ENCODE measurements at places on chromosomes 7 and 10.

DNA sequence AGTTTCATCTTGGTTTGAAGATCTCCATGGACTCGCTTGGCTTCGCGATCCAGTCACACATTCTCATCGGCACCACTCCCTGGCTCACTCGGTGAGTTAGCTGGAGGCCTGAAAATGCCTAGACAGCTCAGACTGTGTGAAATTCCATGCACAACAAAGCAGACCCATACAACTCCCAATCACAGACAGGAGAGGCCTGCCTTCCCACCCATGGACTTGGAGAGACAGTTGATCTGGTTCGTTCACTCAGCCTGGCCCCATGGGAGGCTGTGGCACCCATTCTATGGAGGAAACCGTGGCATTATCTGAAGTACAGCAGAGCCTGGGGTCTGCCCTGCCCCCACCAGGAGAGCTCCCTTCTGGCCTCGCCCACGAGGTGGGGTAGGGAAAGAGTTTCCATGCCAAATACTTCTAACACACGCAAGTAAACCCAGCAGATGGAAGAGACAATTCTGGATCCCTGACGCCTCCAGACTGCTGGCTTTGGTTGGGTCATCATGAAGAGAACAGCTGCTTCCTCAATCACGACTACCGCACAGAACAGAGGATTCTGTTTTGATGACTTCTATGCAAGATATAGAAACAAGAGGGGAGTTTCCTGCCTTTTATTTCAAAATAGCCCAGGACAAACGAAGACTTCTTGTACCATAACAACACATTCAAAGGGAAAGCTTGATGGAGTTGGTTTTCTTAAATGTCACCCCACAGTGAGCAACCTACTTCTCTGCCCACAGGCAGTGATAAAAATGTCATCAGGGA is 15.9 kb downstream of the FAM53B start:
- DNase-seq: no peak

DNA sequence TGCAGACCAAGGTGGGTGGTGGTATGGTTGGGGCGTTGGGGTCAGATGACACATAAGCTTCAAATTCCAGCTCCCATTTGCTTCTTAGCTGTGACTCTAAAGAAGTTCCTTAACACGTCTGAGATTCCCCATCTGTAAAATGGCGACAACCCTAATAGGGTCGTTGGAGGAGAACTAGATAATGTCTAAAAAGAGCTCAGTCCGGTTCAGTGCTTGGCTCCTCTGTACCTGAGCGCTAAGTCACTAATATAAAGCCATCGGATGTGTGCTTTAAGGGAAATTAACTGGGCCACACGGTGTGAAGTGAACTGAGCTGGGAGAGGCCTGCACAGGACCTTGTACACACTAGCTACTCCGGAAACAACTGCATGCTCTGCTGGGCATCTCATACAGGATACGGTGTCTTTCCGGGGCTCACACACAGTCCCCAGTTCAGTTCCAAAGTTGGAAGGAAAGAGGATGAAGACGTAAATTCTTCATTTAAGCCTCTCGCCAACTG is 476 bp upstream of the ZFYVE27 start:
- no peak for DNase-seq

DNA sequence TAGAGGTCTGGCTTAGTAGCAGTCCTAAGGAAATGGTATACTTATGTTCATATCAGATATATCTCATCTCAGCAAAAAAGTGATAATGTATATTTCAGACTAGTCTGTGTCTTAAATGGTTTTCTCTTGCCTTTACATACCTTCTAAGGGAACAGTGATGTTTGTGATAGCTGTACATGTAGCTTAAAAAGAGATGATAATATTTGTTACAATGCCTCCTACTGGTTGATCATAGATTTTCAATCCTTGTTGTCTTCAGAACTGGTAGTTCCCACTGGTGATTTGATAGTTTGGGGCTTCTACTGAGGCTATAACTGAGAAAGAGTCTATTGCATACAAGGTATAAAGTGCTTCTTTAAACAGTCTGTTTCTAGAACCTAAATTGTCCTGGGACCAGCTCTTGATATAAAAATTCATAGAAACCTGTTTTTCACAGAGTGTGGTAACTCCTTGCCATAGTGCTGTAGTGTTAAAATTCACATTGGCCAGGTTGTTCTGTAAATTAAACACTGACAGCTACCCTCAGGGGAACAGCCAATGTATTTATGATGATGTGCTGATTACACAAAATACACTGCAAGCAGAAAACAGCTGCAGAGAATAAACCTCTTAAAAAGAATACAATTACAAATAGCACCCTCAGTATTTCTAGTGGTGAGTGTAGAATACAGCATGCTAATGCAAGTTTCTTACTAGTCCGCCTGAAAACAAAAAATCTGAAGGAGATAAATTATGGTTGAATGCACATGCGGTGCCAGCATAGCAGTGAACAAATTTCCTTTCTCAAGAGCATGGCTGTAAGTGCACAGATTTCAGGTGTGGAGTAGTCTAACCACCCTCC is 90.3 kb downstream of the BTRC start:
- no peak for DNase-seq

DNA sequence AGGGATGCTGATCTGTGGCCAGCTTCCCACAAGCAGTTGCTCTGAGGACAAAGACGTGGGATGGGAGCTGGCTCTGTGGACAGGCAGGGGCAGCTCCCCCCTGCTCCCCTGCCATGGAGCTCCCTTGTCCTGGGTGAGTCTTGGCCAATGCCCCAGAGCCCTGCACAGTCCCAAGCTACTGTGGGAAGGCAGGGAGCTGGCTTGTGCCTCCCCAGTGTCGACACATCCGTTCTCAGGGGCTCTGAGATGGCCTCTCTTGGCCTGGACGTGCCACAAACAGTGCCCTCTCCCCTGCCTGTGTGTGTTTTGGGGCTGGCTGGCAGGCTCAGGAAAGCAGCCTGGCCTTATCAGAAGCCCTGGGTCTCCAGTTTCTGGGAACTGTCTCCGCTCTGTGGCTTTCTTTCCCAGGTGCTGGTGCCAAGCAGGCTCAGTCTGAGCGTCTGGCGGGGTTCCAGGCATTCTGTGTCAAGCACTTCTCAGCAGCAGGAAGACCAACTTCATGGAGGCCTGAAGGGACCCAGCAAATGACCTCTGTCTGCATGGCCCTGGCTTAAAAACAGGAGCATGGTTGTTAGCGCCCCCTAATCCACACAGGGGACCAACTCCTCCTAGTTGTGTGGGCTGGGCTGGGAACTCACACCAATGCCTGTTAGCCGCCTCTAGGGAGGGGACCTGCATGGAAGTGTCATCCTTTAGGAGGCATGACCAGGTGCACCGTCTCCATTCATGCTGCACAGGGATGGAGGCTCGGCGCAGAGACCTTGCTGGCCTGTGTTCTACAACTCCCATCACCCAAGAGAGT is 375.2 kb downstream of the RPS24 start:
- no peak for DNase-seq

DNA sequence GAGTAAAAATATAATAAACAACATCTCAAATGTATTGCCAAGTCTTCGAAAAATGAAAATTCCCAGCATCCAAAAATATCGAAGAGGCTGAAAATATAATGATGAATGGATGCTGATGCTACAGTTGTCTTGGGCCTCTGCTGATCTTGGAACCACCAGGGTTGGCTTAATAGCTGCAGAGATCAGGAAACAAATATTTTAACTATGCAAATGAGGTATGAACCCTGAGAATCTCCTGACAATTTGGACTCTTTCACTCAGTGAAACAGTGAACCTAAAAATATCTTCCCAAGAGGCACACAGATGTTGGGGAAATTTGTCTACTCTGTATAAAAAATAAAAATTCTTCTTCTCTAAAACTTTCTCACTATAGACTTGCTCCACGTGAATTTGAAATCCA is 97.7 kb upstream of the EGFR start:
- no peak for DNase-seq

DNA sequence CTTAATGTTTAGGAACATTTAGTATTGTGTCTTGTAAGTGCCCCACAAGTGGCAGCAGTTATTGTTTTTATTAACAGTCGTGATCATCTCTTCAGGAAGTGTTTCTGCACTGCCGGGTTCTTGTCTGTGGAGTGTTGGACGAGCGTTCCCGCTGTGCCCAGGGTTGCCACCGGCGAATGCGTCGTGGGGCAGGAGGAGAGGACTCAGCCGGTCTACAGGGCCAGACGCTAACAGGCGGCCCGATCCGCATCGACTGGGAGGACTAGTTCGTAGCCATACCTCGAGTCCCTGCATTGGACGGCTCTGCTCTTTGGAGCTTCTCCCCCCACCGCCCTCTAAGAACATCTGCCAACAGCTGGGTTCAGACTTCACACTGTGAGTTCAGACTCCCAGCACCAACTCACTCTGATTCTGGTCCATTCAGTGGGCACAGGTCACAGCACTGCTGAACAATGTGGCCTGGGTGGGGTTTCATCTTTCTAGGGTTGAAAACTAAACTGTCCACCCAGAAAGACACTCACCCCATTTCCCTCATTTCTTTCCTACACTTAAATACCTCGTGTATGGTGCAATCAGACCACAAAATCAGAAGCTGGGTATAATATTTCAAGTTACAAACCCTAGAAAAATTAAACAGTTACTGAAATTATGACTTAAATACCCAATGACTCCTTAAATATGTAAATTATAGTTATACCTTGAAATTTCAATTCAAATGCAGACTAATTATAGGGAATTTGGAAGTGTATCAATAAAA is 22.2 kb downstream of the PLA2G12B start:
- no peak for DNase-seq

- DNase-seq: no peak
Observed at GRCh38 chr10:108545921-108546320, 1377.4 kb downstream of the XPNPEP1 start.

DNA sequence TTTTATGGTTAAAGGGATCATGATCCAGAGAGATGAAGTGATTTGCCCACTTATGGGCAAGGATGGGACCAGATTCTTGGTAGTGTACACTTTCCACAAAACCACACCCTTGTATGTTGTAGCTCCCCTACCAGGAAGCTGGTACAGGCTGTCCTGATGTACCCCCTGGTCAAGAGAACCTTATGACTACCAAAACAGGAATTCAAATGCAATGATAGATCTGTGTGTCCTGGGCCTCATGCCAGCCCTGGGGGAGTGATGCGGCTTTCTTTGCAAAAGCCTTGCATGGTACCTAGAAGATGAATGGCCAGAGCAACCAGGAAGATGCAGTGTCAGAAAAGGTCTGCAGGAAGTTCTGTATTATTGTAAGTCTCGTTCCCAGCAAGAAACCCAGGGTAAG is 94.9 kb upstream of the AGK start:
- DNase-seq: no peak

GRCh38 chr7:55171157-55171556 is 152.3 kb downstream of the EGFR start:
- DNase-seq: no peak

- DNase-seq: no peak
Observed at GRCh38 chr7:31508823-31509222, 5.1 kb upstream of the ITPRID1 start.

GRCh38 chr7:118572604-118573003 is 348.1 kb downstream of the ANKRD7 start:
- no peak for DNase-seq

GRCh38 chr7:67453580-67454380 is 457.1 kb downstream of the TYW1 start:
- no peak for DNase-seq

DNA sequence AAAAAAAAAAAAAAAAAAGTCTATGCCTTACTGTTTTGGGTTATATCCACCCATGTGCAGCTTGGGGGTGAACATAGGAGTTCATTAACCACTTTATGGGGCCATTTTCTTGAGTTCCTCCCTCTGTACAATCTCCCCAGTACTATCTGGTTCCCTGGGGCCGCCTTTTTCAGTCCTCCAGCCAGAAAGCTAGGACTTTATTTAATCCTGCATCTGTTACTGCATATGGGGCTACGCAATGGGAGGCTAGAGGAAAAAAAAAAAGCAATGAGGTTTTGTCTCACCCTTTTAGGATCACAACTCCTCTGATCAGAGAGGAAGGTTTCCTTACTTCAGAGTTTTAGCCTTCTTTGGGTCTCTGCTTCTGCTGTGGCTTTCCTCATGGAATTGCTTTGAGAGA is 51.0 kb downstream of the BTRC start:
- DNase-seq: no peak

DNA sequence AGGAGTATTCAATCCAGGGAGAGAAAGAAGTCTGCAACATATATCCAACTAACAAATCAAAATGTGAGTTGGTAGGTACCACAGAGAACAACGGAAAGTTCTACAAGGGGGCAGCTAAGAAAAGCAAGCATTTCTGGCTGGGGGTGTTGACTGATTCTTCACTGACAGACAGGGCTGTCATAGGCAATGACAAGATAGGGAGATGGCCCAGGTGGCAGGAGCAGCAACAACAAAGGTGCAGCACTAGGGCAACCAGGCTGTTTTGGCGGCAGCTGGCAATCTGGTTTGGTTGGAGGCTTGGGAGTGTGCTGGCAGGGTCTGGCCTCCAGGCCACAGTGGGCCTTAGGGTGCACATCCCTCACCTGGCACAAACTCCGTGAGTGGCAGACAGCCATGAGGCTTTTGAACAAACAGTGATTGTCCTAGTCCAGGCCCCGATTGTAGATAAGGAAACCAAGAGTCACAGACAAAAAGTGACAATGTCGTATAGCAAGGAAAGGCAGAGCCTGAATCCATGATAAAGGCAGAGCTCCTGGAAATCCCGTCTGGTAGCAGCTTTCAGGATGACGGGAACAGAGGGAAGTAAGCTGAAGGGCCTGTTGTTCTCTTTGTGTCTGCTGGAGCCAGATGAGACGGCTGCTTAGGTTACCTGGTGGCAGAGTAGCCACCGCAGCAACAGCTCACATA is 28.4 kb downstream of the DPCD start:
- DNase-seq: no peak

GRCh38 chr10:71068861-71069271 is 143.5 kb upstream of the UNC5B start:
- DNase-seq: no peak

GRCh38 chr7:117949232-117949631 is 76.0 kb upstream of the CTTNBP2 start:
- DNase-seq: no peak

DNA sequence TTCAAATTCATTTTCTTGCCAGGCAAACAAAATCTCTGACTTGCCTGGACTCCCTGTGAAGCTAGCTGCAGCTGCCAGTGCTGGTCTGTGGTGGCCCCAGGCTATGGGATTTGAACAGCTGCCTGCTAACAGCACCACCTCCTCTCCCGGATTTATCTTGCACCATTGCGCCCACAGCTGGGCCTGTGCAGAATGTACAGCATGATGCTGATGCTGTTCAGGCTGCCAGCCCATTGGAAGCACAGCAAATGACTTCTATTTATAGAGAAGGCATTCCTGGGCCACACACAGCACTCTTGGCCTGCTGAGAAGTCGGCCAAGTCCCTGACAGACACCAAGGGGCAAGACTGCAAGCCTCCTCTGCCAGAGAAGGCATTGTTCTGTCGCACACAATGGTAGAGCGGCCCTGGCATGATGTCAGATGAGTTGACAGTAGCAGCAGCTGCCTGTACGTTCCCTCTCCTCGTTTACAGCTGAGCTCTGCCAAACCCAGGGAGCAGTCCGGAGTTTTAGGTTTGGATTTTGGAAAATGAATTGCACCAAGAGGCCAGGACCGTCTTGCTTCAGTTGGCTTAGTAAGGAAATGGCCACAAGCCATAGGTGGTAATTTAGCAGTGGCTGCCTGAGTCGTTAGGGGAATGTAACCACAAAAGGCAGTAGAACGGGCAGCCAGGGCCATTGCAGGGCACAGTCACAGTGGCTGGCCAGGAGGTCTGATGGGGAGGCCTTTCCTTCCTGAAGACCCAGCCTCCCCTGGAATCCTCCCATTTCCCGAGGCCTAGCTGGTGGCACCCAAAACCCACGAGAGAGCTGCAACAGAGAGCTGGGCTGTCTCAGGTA is 38.5 kb downstream of the MTURN start:
- no peak for DNase-seq

Measured in activated CD8-positive, alpha-beta memory T cell treated with anti-CD3 and anti-CD28 coated beads for 1 hour (primary cell).